ENCODE measurements at places on chromosomes 2 and 18. TPM values are rescaled to one million over a fixed set of nuclear protein-coding genes. Genes with fewer than 3 reads are reported as not detected.

Gene MYO5B
- total RNA-seq: 2.3 TPM

Gene SPP2
- not detected for total RNA-seq

Gene CCT4
- total RNA-seq: 107 TPM

Gene ELOA2
- not detected for total RNA-seq

Gene NOSTRIN
- not detected for total RNA-seq

Gene ABCB11
- not detected for total RNA-seq

Gene FSHR
- not detected for total RNA-seq

Gene IL36A
- not detected for total RNA-seq

Gene TBR1
- under 0.01 TPM for total RNA-seq

Gene NTSR2
- total RNA-seq: not detected

Gene MYO3B
- total RNA-seq: not detected

Gene OR6B2
- total RNA-seq: not detected

Gene DSG4
- not detected for total RNA-seq

Gene INHA
- total RNA-seq: not detected

Gene CELF4
- total RNA-seq: not detected

Gene AGBL5
- 24.6 TPM for total RNA-seq

Gene IAH1
- 71.5 TPM for total RNA-seq

Gene FIGN
- total RNA-seq: 1.0 TPM
